ENCODE measurements at places on chromosomes 1 and 21. TPM values are rescaled to one million over a fixed set of nuclear protein-coding genes. Genes with fewer than 3 reads are reported as not detected.

MATN1 gene
- total RNA-seq = not detected

KRTAP10-5 gene
- not detected for total RNA-seq

GRCh38 chr1:180522213-180522515, 19.8 kb upstream of the ACBD6 start:
- DNase-seq = no peak

TMOD4 gene
- total RNA-seq = 4.1 TPM

- DNase-seq = no peak
These were observed 864 bp upstream of the BTG2 start for GRCh38 chr1:203304391-203304918.

DNA sequence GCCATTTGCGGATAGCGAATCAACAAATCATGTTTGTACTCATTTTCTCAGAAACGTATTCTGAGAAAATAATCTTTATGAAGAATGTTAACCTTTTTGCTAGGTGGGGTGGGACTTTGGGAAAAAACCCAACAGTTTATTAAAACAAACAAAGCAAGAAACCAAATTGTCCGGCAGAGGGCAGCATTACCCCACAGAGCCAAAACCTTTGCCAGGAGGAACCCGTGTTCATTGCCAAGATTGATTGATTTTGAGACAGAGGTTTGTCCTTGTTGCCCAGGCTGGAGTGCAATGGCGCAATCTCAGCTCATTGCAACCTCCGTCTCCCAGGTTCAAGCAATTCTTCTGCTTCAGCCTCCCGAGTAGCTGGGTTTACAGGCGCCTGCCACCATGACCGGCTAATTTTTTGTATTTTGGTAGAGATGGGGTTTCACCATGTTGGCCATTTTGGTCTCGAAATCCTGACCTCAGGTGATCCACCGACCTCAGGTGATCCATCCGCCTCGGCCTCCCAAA, 70.8 kb upstream of the RHOU start:
- peak; percentile 69 for DNase-seq

- DNase-seq = no peak
These were observed 292.7 kb downstream of the TPR start for GRCh38 chr1:186082235-186082937.

LCE1B gene
- not detected for total RNA-seq

OPTC gene
- not detected for total RNA-seq

DNA sequence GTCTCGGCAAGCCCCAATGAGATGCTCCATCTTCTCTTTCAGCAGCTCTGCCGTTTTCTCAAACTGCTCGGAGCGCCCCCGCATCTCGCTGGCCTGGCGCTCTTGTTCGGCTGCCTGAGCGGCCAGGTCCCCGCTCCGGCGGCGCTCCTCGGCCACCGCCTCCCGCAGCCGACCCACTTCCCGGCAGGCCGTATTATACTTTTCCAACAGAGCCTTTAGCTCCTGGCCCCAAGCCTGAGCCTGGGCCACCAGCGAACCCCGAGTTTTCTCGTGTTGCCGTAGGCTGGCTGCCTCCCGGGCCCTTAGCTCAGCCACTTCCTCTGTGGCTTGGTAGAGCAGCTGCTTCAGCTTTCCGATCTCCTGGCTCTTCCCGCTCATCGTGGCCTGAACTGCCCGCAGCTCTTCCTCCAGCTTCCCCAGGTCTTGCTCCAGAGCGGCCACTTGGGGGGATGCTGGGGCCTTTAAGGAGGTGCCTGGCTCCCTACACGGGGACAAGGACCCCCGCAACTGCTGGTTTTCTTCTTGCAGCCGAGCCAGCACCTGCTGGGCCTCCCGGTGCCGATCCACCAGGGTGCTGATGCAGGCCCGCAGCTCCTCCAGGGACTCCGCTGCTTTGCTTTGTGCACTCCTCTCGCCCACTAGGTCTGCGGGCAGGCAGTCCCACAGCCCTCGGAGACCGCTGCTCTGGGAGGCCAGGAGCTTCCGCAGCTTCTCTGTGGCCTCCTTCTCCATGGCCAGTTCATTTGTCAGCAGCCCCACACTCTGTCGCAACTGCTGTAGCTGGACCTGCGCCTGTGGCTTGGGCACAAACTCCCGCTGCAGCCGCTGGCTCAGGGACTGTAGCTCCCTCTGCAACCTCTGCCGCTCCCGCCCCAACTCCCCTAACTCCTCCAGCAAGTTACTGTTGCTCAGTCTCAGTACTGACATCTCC, 13.4 kb upstream of the PIAS3 start:
- peak; percentile 69 for DNase-seq

DNA sequence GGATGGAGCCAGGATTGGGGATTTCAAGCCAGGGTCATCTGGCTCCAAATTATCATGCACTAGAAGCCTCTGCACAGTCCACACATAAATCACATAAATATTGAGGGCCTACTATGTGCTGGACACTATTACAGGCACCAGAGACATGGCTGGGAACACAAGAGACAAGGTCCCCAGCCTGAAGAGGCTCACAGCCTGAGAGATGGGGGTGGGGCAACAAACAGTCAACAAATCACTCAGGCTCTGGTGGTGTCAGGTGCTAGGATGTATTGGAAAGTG, 41.6 kb upstream of the LAPTM5 start:
- no peak for DNase-seq

- no peak for DNase-seq
These were observed 545.1 kb downstream of the PLPP3 start for GRCh38 chr1:56034222-56034621.

PTGS2 gene
- not detected for total RNA-seq

DNA sequence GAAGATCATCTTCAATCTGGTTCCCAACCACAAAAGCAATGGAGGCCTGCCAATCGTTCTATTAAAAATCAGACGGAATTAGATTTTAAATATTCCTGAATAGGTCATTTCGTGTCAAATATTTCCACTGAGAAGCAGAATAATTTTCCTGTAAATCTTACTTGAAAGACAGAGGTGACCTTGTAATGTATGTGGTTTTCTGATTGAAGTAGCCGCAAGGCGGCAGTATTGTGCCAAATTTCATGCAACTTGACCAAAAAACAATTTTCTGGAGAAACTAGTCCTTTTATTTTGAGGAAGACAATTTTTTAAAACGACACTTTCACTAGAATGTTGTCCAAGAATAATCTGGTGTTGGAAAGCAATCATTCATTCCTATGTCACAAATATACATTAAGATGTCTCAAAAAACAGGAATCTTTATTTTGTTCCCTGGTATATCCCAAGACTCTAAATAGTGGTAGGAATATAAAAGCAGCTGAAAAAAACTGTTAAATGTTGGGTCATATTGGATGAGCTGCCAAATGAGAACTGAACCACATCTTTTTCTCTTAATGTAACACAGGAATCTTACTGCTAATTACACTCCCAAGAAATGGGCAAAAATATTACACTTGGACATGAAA, 33.6 kb downstream of the SPAG17 start:
- no peak for DNase-seq

SLFNL1 gene
- 0.60 TPM for total RNA-seq

GRCh38 chr1:8597455-8597854, 220.0 kb downstream of the RERE start:
- DNase-seq = no peak

PEX19 gene
- 65.4 TPM for total RNA-seq

DNA sequence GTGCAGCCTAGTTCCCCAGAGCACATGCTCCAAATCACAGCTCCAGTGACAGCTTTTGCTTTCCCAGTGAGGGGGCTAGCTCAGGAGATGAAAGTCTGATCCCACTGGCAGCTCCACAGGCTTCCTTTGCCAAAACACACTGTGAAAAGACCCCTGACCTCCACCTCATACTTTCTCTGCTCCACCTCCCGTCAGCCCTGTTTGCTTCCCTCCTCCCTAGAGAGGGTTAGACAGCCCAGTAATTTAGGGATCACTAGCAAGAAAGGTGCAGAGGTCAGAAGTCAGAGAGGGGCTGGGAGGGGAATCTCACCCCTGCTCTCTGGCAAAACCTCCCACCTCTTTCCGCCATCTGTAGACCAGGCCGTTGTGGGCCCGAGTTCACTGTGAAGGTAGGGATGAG, 62.8 kb downstream of the PLXNA2 start:
- no peak for DNase-seq

FCRL6 gene
- 7.3 TPM for total RNA-seq

MX2 gene
- total RNA-seq = 103 TPM

CDCA8 gene
- 67.0 TPM for total RNA-seq

GRCh38 chr1:82979593-82980236, 1019.2 kb downstream of the TTLL7 start:
- DNase-seq = no peak

DNA sequence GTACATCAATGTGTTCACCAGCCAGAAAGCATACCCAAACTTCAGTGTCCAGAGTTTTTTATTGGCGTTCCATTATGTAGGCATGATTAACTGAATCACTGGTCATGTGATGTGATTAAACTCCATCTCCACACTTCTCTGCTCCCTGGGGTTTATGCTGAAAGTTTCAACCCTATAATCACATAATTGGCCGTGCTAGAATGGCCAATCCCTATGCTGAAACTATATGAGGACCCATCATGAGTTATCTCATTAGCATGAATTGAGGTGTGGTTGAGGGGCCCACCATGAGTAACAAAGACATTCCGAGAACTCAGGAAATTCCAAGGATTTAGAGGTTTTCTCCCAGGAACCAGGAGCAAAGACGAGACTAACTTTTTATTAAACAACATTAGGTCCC, 31.8 kb upstream of the FBXO28 start:
- no peak for DNase-seq

DNA sequence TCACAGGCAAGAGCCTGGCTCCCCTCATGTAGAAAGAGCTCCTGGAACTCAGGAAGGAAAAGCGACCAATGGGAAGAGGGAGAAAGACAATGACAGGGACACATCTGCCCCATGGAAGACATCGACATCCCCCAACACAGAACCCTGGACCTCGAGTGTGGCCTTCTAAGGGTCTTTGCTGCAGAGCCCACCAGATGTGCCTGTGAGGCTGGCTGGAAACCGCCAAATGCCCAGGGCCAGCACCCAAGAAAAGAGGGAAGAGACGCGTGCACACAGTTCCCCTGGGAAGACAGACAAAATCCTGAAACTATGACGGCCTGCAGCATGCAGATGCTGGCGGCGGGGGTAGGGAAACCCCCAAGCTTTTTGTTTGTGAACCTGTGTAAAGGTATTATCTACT, 36.4 kb upstream of the ADARB1 start:
- no peak for DNase-seq

DNA sequence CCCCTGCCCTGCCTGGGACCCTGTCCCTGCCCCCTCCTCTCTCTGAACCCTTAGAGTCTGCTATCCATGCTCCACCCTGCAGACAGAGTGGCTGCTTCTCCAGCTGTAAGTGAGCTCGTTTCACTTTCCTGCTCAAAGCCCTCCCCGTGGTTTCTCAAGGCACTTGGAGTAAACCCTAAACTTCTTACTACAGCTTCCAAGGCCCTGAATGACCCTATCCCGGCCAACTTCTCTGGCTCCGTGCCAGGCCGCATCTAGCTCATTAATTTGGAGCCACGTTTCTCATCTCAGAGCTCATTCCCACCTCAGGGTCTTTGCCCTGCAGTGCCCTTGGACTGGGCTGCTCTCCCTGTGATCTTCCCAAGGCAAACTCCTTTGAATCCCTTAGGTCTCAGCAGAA, 235.1 kb upstream of the RUNX1 start:
- DNase-seq = no peak

- DNase-seq = no peak
These were observed 20.1 kb downstream of the SLC1A7 start for GRCh38 chr1:53122201-53122885.

DNA sequence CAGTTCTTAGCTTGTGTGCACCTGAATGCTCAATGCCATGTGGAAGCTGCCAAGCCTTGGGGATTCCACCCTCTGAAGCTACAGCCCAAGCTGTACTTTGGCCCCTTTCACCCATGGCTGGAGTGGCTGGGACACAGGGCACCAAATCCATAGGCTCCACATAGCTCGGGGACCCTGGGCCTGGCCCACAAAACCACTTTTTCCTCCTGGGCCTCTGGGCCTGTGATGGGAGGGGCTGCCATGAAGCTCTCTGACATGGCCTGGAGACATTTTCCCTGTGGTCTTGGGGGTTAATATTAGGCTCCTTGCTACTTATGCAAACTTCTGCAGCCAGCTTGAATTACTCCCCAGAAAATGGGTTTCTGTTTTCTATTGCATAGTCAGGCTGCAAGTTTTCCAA, 579.9 kb downstream of the MATN1 start:
- no peak for DNase-seq

TRAPPC10 gene
- 82.7 TPM for total RNA-seq

- no peak for DNase-seq
These were observed 8.2 kb upstream of the PIGK start for GRCh38 chr1:77227381-77227780.

DNA sequence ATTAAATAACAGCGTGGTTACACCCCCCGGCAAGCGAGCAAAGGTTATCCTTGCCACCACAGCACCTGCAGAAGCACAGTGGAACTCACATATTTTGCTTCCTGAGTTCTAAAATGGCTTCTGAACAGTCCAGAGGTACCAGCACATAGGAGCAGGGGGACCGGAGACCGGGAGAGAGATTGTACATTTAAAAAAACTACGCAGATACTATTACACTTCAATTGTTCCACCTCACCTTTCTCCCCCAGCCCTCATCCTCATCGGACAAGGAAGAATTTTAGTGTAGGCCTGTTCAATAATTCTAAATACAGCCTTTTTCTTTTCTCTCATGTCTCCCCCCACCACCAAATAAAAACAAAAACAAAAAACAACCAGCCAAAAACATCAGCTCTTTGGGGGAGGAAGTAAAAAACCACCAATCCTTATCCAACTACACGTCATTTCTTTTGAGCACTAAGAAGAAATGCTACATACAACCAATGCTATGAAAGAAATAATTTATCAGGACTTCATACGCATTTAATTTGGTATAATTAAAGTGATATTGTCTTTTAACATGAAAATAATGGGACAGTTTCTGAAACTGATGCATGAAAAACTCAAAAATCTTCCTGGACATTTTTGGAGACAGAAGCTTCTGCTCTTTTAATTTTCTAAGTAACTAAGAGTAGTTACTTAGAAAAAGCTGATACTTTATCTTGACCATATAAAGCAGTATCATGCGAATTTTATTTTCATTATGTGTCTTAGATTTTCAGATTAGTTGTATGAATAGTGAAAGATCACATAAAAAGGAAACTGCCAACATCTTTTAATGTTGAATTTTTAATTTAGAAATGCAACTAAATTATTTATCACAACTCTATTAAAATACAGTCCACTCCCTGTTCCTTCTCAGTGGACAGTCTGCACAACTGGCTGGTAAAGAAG, 9.1 kb downstream of the CDKN2C start:
- no peak for DNase-seq

GRCh38 chr1:243979396-243979795, 71.7 kb upstream of the ZBTB18 start:
- no peak for DNase-seq

DNA sequence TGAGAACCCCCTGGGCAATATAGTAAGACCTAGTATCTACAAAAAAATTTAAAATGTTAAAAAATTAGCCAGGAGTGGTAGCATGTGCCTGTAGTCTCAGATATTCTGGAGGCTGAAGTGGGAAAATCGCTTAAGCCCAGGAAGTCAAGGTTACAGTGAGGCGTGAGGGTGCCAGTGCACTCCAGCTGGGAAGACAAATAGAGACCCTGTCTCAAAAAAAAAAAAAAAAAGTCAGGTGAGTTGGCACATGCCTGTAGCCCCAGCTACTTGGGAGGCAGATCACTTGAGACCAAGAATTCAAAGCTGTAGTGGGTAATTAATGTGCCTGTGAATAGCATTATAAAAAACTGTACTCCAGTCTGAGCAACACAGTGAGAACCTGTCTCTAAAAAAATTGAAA, 4.6 kb downstream of the BECN2 start:
- no peak for DNase-seq

GRCh38 chr1:7190261-7190660, 405.0 kb downstream of the CAMTA1 start:
- no peak for DNase-seq

FMOD gene
- total RNA-seq = not detected

ACTA1 gene
- not detected for total RNA-seq

MFSD2A gene
- total RNA-seq = 2.7 TPM

TTC39A gene
- not detected for total RNA-seq

GRCh38 chr1:30446508-30446907, 276.9 kb downstream of the MATN1 start:
- no peak for DNase-seq

Measured in activated naive CD8-positive, alpha-beta T cell treated with anti-CD3 and anti-CD28 coated beads, Interleukin-2, amount 10 ng/mL, durations not matched to agents 7 days and 5 days (primary cell).